Heart left ventricle (tissue), 16 donors: ENCODE measurements at places on chromosomes 7 and 10.

DNA sequence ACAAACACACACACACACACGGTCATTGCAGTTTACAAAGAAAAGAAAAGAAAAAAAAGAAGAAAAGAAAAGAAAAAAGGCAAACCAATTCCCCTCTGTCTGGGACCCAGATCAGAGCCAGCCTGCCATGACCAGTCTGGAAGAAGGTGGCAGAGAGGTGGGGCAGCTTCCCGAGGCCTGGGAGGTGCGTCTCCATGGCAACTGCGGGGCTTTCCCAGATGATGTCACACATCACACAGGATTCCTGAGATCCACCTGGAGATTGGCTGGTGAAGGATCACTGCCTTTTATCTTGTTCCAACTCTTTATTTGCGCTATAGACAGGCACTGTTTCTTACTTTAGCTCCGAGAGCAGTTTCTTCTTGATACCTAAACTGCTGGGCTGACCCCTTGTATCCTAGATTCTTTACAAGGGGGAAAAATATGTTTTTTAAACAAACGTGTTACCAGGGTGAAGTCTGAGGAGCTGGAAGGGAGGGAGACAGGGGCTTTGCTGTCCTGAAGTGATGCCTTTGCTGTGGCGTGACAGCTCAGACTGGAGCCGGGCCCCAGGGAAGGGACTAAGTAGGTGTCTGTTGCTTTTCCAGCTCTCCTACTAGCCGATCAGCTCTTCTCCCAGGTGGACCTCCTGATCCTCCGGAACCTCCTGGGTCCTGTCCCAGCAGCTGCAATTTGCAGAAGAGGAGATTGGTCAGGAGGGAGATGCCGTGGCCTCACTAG, 298.5 kb downstream of the KLF6 start:
- DNase-seq = no peak

GRCh38 chr10:122044713-122045112, 55.8 kb downstream of the TACC2 start:
- no peak for DNase-seq

GRCh38 chr10:122348935-122349361, 25.6 kb upstream of the PLEKHA1 start:
- no peak for DNase-seq

DNA sequence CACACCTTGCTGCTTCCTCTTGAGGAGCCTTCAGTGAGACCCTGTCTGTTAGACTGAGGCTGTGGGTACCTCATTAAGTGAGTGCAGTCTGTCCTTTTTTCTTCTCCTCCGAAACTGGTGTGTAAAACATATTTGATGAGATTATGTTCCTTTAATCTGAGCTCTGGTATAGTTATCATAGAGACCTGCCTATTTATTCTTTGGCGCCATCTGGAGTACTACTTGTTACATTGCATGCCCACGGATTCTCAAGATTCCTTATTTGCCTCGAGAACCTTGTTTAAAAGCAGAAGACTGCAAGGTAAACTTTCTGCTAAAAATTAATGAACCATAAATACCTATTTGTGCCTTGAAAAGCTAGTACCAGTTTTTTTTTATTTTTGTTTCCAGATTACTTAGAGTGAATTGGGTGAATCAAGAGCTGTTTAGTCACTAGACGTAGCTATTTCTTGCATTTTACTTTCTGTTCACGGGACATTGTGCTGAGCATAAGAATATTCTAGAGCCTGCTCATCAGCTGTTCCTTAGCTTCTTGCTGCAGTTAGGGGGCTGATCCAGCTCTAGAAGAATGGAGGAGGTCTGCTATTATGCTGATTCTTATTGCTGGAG, 16.9 kb upstream of the STMP1 start:
- DNase-seq = no peak

DNA sequence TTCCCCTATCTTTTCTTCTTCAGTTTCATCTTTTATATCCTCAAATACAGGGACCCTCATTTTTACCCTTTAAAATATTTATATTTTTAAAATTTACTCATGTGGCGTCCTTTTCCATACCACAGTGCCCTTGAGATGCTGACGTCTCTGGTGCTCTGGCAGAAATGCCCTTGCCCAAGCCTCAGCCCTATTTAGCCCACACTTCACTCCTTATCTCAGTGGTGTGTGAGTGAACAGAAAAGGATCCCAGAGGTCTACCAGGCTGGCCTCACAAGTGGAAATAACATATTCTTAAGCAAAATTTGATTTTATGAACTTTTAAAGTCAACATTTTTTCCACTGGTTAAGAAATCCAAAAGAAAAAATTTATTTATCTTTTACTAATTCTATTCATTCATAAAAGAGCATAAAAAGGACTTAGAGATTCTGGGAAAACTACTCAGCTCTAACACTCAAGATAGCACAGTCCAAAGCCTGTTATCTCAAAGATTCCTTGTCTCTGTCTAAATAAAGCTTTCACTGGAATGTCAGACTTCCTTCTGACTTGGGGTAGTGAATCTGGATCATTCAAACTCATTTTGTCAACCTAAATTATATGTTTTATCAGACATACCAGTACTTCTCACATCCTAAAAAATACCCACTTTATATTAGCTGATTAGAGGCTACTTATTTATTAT, at the start of gene NEBL:
Gene NEBL, minus strand, starts transcription at position 166 of the 680 bp plus-strand sequence. Its CDS starts 106 bp downstream, at position 60.
- peak; percentile 57 for DNase-seq

GRCh38 chr10:28316696-28317095, 13.8 kb upstream of the MPP7 start:
- no peak for DNase-seq

GRCh38 chr7:101826081-101826835, 8.8 kb downstream of the CUX1 start:
- DNase-seq = no peak

DNA sequence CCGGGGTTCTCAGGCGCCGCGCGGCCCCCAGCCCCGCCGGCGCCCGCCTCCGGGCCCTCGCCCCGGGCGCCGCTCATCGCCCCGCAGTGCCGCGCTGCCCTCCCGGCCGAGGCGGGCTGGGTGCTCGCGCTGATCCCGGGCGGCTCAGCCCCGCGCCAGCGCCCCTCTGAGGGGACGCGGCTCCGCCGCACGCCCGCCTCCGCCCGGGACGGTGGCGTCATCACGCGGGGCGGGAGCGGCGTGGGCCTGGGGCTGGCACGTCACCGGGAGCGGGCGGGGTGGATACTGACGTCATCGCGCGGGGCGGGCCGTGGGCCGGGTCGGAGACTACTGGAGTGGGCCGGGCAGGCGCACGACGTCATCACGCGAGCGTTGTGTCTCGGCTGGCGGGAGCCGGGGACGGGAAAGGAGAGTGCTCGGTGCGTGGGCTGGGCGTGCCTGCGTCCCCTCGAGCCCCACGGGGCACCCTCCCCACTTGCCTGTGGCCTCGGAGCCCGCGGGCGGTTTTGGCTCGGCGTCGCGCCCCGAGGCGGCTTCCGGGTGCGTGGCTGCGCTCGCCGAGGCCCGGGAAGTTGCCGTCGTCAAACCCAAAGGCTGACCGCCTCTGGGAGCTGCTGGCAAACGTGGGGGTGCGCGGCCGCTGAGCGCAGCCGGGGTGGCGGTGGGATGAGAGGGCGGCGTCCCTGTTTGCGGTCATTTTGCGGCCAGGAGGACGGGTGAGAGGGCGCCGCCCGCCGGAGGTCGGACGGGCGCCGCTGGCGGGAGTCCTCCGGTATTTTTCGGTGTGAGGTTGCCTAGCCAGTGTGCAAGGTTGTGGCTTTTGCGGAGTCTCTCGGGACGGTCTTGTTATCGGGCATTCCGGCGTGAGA, at the start of gene ESYT2:
Gene ESYT2, minus strand, starts transcription at position 168 of the 869 bp plus-strand sequence. Its CDS starts 91 bp downstream, at position 77.
- peak; percentile 100 for DNase-seq

- DNase-seq = no peak
Observed at GRCh38 chr7:99790407-99790806, 6.4 kb upstream of the CYP3A4 start.

DNA sequence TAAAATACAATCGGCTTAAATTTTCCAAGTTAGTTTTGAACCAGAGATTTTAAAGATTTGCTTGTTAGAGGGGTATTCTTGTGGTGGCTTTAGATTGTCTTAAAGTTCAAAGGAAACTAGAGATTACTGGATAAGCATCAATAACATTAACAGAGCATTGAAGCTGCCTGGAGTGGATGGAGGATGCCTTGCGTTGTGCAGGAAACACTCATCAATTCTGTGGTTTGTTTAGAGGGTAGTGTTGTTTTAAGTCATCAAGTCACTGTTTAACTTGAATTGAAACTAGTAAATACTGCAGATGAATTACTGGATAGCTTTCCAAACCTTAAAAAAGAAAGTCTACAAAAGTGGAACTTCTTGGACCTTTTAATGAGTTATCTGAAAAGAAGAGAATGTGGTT, 218.6 kb downstream of the CELF2 start:
- DNase-seq = no peak

GRCh38 chr10:93718937-93719725, 16.7 kb upstream of the FRA10AC1 start:
- no peak for DNase-seq

GRCh38 chr10:89534826-89535166, 598 bp downstream of the SLC16A12 start:
- no peak for DNase-seq
